Stimulated activated CD4-positive, alpha-beta T cell treated with anti-CD3 and anti-CD28 coated beads, Interleukin-4, amount 100 ng/mL, for 4 hours (primary cell): ENCODE measurements at places on chromosomes 11 and 22.

DNA sequence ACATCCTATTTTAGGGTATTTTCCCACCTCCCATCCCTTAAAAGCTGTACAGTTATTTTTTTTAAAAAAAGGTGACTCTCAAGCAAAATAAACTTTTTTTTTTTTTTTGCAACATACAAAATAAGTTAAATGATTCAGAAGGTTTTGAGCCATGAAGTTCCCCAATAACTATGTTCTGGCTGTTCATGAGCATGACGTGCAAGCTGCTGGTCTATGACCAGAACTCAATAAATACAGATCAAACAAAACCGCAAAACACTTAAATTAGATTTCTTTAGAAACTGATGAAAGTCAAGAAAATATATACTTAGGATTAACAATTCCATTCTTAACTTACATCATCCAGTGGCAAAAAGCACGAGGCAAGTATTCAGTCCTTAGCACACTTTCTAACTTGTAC is 24.1 kb upstream of the CLNS1A start:
- no peak for DNase-seq

DNA sequence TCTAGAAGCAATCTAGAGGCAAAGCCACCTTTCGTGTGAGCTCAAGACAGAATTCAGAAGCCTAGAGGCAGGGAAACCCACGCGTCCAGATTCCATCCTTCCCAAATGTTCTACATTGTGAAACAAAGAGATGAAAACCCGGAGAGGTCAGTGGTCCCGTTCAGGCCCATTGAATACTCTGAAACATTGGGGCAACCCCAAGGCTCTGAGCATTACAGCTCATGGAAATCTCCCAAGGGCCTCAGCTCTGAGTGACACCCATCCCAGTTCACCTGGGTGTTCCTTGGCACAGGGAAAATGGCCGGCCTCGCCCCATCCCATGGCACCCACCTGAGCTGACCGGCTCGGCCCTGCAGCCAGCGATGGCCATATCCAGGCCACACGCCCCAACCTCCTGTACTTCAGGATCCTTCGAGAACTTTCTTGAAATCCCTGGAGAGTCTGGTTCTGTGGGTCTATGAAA is 128.6 kb upstream of the FGF3 start:
- DNase-seq = no peak

DNA sequence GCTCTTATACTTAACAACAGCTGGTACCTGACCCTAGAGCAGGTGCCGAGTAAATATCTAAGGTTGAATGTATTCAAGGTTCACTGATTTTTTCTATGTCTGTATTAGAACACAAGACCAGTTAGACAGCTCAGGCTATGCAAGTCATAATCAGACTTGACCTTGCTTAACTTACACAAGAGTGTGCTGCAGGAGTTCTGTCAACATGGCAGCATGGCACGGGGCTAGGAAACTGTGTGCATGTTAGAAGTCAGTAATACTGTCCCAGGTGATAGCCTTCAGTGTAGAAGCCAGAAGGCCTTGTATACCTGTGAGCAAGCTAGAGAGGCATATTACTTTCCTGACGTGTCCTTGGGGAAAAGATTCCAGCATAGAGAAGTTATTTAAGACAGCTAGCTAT is 253.1 kb downstream of the FAT3 start:
- DNase-seq = no peak

DNA sequence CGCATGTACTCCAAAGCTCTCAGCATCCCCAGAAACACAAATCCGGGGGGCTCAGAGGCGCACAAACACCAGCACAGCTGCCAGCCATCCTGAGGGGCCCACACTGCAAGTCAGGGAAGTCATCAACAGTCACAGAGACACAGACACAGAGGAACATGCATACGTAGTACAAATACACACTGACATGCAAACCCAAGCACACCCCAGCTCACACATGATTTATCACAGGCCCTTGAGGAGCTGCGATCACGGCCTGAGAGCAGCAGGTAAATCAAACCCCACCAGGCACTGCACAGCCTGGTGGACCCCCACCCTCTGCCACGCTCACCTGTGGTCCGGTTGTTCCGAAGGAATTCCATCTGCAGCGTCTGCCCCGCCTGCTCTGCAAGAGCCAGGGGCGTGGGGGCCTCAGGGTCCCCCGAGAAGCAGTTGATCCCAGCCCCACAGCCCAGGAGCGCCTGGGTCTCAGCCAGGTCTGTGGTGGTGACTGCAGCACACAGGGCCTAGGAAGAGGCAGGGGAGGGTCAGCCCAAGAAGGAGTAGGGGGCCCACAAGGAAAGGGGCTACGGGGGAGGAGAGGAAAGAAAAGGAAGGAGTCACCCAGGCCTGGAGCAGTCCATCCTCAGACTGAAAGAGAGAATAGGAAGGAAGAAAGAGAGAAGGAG is 28.5 kb upstream of the PDE2A start:
- DNase-seq = no peak

GRCh38 chr22:36383110-36383581 is 4.6 kb downstream of the MYH9 start:
- DNase-seq = peak; percentile 48

GRCh38 chr22:22949953-22950352 is 62.3 kb downstream of the IGLL5 start:
- no peak for DNase-seq

DNA sequence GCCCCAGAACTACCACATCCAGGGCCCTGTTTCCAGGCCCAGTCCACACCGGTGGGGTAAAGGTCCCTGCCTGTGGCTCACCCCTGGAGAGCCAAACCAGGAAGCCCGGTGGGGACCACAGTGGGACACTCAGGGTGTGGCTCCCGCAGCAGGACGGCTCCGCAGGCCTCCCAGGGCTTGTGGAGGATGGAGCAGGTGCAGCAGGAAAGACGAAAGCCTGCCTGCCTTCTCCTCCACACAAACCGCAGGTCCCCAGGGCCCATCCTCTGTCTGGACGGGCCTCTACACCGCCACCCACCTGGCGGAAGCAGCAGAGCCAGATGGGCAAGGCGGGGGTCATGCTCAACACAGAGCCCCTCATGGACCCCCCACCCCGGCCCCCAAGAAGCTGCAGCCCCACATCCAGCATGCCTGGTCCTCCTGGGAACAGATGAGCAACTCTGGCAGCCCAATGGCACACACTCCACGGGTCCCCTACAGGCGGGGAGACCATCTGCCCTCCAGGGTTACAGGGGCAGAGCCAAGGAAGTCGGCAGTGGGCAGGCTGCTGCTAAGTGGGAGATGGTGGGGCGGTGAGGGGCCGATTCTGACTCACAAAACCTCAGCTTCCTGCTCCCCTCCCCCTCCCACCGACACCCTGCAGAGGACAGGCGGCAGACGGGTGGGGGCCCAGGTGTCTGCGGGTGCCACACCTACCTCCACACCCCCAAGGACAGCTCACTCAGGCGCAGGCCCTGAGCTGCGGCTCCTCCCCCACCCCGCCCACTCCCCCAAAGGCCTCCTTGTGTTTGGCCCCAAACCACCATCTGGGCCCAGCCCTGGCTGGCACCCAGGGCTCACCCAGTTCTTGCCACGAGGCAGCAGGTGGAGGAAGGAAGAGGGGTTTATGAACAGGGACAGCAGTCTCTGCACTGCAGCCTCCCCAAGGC is 5.2 kb downstream of the SBF1 start:
- peak; percentile 88 for DNase-seq

DNA sequence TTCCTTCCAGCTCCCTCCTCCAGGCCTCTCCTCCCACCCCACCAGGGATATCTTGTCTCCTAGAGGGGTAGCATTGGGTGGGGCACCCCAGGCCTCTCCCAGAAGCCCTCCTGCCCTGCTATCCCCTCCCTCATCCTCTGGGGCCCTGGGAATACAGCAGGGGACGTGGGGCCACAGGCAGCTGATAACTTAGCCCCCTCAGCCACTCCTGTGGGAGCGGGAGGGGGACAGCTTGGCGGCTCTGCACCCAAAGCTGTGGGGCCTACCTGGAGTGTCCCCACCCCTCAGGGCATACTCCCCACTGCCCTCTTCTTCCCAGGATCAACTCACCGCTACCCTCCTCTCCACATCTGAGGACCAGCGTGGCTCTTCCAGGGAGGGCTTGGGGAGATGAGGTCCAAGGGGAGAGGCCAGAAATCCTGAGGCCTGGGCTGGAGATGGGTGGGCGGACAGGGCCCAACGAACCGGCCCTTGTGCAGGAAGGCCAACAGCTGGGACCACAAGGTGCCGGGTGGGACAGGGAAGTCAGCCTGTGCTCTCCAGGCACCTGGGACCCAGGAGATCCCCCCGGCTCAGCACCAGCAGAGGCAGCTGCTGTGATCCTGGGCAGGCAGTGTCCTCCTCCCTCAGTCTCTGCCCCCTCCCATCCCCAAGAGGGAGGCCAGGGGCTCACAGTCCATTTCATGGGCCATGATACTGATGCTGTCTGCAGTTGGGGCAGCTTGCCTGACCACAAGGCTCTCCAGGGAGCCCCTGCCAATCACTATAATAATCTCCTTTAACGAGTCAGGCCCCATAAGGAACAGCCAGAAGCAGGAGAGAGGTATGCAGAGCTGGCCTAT is 23.2 kb downstream of the NEAT1 start:
- no peak for DNase-seq

GRCh38 chr11:64396079-64396591 is 37.2 kb downstream of the RPS6KA4 start:
- DNase-seq = no peak

- no peak for DNase-seq
Measured at GRCh38 chr22:27624042-27624441, 177.5 kb downstream of the MN1 start.

GRCh38 chr11:45348729-45349128 is 62.6 kb upstream of the SYT13 start:
- no peak for DNase-seq

DNA sequence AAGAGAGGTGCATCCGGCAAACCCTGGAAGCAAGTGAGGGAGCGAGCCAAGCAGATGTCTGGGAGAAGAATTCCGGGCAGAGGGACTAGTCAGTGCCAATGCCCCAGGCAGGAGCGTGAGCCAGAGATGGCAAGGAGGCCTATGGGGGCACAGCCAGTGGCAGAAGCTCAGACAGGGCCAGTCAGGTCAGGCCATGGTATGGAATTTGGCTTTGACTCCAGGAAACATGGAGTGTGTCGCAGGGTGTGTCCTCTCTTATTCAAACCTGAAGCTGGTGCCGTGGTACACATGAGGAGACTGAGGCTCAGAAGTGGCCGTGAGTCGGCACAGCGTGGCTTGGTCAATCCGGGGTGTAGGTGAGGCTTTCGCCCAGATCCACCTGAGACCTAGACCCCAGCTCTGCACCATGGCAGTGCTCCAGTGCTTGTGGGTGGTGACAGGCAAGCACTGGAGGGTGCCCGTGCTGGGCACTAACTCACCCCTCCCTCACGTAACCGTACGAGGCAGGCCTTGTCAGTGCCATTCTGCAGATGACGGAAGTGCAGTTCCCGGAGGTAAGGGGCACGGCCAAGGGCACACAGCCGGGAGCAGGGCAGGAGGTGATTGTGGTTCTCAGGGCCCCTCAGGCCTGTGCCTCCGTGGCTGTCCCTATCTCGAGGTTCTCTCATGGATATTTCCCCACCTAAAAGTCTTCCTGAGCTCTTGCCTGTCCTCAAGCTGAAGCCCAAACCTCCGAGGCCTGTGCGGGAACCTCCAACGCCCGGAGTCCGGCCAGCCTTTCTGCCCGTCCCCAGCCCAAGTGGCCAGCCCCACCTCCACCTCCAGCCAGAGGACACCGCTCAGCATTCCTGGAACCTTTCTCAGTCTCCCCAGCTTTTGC is 10.6 kb upstream of the SPI1 start:
- DNase-seq = no peak

- no peak for DNase-seq
Measured at GRCh38 chr11:128568166-128568778, 19.1 kb downstream of the ETS1 start.

DNA sequence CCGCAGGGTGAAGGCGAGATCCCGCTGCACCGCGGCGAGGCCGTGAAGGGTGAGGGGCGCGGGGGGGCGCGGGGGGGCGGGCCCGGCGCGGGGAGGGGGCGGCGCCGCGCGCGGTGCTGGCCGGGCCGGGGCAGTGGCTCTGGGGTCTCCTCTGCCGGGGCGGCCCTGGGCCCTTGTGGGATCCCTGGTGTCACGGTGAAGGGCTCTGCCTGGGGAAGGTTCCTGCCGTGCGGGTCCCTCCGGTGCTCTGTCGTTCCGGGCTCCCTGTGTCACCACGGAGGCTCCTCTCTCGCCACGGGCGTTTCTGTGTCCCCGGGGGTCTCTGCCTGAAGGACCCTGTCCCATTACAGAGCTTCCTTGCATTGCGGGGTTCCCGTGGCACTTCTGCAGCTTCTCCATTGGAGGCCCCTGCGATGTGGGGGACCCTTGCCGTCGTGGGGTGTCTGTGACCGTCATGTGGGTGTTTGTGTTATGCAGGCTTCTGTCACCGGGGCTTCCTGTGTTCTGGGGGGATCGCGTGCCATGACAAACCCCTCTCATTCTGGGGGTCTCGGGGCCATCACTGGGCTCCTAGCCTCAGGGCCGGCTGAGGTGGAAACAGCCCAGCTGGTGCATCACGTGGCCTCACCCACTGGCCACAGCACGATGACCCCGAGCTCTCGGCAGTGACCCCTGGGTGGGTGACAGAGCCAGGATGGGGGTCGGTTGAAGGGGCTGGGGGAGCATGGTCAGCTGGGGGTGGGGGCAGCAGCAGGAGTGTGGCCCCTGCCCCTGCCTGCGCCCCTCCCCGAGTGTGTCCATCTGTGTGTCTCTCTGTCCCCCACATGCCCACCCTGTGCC is 25.3 kb downstream of the SHANK3 start:
- no peak for DNase-seq

DNA sequence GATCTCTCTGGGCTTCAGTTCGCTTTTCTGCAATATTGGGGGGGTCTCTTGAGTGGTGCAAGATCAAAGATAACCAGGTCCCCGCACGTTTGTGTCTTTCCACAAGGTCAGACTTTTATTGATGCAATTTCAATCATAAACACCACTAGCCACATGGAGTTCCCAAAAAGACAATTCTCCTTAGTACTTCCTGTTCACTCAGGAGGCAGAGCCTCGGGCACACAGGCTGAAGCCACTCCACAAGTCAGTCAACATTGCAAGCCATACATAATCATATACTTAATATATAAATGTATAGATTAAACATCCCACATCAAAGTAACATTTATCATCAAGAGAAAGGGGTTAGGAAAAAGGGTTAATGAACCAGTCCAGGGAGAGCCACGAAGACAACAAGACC is 12.0 kb downstream of the ST14 start:
- DNase-seq = no peak

DNA sequence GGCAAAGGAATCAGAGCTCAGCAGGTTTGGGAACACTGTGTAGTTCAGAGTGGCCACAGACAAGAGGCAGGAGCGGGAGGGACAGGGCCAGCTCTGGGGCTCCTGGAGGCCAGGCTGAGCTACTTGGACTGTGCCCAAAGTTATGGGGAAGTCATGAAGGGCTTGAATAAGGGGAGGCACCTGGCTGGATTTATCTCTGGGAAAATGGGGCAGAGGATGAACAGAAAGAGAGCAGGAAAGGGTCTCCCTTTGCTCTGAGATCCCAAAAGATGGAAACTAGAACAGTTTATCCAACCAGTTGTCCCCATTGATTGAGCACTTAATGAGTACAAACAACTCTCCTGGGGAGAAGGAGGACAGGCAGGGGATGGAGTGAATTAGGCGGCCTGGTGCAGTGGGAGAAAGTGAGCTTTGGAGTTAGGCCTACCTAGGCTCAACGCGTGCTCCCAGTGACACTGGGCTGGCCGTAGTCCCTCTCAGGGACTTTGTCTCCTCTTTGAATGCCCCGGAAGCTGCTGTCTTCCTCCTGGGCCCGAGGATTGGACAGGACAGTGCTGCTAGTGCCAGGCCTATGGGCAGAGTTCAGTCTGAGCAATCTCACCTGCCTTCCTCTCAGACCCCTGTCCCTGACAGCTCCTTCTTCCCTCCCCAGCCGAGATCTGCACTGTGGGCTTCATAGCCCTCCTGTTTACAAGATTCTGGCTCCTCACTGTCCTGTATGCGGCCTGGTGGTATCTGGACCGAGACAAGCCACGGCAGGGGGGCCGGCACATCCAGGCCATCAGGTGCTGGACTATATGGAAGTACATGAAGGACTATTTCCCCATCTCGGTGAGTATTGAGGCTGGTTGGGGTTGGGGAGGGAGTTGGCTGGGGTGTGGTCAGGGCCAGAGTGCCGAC is 2.0 kb downstream of the MOGAT2 start:
- DNase-seq = no peak
